Effector CD4-positive, alpha-beta T cell (primary cell): ENCODE measurements at places on chromosomes 7 and 10.

- DNase-seq, result no peak
Observed at GRCh38 chr7:19000410-19000809, 117.0 kb downstream of the TWIST1 start.

DNA sequence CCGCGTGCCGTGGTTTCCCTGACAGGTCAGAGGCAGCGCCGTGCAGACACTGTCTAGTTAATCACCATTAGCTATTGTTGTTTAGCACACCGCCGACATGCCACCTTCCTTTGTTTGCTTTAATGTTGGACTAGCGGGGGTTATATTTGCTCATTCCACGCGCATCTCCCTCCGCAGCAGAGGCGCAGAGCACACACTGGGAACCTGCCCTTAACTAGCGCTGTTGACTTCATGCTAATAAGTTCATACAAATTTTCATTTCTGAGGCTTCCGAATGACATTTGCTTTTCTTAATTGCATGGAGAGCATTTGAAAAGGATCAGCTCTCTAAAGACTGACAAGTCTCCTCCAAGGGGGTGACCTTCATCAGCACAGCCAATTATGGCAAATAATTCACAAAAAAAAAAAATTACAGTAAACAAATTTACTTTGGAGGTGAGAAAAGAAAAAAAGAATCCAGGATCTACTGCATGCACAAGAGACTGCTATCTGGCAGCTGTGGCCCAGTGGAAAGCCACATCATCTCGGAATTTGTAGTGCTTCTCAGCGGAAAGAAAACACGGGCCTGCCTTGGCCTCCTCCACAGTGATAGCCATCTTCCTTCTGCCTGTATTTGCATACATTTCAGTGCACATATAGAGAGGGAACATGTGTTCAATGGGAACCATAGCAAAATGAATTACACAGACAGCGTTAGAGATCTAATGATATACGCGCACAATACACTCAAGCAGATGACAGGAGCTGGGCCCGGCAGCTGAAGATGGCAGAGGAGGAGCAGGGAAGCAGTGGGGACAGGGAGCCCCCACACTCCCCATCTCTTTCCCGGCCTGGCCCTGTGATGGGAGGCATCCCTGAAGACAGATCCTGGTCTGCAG lies 94.2 kb downstream of the EBF3 start:
- DNase-seq, result no peak

DNA sequence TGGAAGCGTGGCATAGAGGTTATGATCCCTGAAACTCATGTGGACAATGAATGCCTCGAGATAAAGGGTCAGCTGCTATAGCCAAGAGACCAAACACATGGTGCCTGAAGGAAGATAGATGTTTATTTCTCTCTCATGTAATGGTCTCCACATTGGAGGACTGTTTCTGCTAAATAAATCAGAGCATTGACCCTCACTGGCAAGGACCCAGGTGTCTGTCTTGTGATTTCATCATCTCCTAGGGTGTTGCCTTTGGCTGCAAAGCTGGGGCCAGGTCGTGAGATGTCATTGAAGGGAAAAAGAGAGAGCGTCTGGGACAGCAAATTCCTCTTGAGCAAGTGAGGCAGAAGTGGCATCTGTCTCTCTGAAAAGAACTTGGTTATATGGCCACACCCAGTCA lies 64.6 kb downstream of the JCAD start:
- DNase-seq, result no peak

- no peak for DNase-seq
Observed at GRCh38 chr10:98209441-98209840, 58.6 kb downstream of the LOXL4 start.

DNA sequence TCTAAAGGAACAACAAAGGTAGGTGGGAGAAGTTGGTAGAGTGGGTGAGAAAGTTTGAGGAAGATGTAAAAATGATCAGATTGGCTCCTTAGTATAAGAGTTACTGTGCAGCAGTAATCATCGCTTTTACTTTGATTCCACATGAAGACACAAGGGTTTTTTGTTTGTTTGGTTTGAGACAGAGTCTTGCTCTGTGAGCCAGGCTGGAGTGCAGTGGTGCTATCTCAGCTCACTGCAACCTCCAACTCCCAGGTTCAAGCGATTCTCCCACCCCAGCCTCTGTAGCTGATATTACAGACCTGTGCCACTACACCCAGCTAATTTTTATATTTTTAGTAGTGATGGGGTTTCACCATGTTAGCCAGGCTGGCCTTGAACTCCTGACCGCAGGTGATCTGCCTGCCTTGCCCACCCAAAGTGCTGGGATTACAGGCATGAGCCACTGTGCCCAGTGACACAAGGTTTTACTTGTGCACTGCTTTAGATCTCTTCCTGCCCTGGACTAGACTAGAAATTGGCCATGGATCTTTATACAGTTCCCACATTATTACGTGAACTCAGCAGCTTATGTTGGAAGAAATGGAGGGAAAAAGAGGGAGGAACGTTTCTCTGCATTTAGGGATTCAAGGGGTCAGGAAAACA lies 10.7 kb downstream of the LUC7L2 start:
- no peak for DNase-seq

DNA sequence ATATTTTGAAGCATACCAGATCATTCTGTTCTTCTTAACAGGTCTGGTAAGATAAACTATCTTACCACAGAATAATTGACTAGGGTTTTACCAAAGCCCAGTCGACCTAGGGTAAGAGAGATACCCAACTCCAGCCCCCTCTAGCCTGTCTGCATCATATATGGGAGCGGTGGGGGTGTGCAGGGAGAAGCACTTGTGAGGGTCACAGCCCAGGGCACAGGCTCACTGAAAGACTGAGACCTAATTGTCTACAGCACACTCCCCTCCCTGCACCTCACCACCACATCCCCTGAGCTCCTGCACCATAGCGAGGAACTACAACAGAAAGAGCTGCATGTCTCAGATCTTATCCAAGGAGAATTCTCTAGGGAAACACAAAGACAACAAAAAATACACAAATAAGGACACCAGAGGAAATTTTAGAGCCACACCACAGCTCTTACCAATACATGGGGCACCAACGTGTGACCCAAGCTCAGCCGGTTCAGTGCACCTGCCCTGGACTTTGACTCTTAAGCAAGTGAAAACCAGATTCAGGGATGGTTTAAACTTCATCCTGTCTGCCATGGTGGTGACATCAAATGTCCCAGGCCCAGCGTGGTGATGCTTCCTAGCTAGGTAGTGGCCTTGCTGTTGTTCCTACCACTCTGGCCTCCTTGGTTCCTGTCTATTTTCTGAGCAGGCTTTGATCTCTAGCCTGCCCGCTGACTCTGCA lies 150.8 kb downstream of the HERPUD2 start:
- no peak for DNase-seq

GRCh38 chr7:141700848-141701371 lies 1.1 kb downstream of the DENND11 start:
- no peak for DNase-seq

DNA sequence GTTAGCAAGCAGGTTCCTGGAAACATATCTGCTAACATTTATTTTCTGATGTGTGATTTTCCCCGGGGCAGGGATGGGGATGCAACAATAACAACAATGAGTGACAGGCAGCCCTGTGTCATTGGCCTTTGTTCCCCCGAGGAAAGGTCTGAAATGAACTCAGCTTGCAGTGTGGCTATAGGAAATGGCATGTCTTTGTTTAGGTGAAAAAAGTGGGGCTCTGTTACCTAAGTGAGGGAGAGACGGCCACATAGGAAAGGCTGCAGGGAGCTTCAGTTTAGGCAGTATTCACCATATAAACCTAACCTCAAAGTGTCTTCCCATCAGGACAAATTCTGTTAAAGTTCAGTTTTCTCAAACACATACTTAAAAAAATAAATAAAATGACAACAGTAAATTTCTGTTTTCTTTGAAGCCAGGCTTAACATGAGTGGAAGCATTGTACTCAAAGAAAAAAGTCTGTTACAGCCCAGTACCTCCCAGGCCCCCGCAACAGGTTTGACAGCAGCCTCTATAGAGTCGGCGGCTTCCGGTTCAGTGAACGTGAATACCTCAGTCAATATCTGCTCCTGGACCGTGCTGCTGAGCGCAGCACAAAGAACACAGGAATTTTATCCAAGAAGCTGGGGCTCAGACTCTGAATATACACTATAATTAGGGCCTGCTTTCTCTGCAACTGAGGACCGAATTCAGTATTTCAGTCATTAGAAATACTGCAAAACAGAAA lies 168.3 kb downstream of the GLI3 start:
- no peak for DNase-seq

DNA sequence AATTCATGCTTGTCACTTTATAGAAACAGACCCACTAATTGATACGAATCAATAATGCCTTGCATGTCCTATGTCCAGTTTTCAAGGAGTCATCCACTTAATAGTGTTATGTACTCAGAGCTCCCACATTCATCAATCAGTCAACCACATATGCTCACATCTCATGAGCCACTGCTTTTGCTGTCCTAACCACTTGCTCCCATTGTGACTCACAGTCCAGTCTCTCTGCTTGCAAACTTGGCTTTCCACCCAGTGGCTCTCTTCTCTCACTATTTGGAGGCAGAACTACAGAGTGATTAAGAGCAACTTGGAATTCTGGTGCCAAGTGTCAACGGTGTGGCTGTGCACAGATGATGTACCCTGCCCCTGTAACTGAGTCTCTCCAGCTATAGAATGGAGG lies 166.0 kb downstream of the SNX13 start:
- DNase-seq, result no peak

DNA sequence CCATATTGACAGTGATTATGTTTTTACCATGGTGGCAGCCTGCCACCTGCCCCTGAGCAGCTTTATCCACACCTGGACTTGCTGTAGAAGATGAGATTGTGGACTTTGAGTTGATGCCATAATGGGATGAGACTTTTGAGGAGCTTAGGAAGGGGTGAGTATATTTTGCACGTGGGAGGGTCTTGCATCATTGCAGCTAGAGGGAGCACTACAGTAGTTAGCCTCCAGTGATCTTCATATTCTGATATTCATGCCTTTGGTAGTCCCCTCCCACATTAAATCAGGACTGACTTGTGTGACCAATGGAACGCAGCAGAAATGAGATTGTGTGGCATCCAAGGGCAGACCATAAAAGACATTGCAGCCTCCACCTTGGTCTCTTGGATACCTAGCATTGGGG lies 18.2 kb upstream of the COL13A1 start:
- DNase-seq, result no peak

DNA sequence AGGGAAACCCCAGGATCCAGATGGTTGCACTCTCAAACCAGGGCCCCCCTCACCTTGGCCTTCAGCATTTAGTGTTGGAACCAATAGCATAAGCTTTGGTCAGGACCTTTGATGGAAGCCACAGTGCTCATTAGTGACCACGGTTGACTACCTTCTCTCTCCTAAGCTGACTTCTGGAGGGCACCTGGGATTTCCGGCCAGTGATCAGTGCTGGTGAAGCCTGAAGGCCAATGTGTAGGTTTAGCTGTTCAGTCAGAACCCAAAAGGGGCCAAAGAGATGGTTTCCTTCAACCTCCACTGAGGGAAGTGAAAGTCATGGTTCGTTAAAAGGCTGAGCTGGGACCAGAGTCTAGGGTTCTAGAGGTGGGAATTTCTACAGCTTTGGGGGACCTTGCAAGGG lies 46.4 kb downstream of the TCF7L2 start:
- no peak for DNase-seq

DNA sequence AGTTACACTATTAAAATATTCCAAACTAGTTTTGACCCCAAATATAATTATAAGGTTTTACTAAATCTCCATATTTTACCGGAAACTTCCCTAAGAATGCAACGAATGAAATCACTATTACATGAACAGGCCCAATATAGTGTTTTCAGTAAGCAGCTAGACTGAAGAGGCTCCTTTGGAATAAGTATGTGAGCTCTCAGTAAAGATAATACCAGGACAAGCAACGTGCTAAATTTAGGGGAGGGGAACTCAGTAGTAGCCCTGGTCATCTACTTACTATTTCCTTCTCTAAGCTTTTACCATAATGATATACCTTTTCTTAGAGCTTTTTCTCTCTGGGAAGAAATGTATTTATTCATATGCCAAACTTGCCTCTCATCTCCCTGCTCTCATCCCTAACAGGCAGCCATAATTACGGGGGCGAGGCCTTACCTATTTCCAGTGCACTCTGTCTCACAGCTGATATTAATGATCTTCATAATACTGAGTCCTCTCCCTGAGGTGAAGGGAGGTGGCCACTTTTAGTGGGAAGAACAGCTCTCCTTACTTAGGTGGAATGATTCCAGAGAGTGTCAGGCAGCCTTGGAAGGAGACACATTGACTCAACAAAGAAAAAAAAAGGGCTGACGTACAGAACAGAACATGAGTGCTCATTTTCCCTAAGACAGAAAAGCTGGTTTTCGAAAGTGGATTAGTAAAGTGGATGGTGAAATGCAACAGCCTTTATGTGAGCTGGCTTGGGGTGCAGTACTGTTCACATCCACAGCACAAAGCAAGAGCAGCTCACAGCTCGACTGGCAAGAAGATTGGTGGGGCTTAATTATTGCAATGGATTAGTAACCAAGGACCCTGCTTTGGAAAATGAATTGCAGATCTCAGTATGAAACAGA lies 165.4 kb downstream of the GLI3 start:
- DNase-seq, result no peak

GRCh38 chr10:78852466-78853240 lies 216.1 kb upstream of the ZMIZ1 start:
- DNase-seq, result no peak

DNA sequence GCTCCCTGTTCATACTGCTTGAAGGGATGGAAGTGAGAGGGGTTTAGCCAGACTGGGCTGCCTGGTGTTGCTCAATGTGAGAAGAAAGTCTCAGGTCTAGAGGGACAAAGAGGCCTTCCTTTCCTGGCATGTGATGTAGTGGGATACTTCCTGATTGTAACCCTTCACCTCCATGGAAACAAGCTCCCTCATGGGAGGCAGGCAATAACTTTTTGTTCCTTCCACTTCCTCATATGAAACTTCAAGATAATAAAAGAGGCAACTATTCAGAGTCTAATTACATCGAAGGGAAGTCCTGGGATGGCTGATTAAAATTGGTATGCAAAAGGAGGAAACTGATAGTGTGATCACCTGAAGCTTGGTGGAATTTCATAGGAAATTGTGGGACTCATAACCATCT lies 84.1 kb upstream of the ETV1 start:
- no peak for DNase-seq

GRCh38 chr7:119374436-119374835 lies 898.5 kb upstream of the KCND2 start:
- no peak for DNase-seq

GRCh38 chr7:32618987-32619386 lies 123.7 kb downstream of the AVL9 start:
- DNase-seq, result no peak
